ENCODE measurements at places on chromosomes 5 and 9. TPM values are rescaled to one million over a fixed set of nuclear protein-coding genes. Genes with fewer than 3 reads are reported as not detected.

DNA sequence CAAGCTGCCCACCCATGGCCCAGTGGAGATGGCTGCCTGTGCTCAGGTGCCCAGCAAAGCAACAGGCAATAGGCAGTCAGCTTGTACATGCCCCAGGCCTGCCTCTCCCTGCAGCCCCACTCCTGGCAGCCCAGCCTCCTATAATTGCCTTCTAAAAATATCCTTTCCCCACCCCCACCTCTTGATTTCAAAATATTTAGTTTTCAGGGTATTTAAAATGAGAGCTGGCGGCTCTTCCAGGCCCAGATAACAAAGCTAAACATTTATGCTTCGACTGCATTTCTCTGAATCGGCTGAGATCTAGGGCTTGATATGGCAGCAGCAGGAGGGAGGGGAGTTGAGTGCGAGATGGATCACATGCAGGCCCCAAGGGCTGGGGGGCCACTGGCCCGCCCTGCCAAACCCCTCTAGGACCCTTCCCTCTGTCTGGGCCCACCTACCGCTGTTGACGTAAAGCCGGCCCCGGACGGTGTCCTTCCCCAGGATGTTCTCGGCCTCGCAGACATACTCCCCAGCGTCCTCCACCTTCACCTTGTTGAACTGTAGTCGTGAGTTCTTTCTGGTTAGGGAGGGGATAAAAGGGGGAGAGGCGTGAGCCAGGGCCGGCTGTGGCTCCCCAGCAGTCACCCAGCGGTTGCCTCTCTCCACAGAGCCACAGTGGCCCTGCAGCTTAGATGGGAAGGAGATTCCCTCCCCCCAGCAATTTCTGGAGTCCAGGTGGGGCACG is 85.0 kb downstream of the PSD2 start:
- no peak for DNase-seq

DNA sequence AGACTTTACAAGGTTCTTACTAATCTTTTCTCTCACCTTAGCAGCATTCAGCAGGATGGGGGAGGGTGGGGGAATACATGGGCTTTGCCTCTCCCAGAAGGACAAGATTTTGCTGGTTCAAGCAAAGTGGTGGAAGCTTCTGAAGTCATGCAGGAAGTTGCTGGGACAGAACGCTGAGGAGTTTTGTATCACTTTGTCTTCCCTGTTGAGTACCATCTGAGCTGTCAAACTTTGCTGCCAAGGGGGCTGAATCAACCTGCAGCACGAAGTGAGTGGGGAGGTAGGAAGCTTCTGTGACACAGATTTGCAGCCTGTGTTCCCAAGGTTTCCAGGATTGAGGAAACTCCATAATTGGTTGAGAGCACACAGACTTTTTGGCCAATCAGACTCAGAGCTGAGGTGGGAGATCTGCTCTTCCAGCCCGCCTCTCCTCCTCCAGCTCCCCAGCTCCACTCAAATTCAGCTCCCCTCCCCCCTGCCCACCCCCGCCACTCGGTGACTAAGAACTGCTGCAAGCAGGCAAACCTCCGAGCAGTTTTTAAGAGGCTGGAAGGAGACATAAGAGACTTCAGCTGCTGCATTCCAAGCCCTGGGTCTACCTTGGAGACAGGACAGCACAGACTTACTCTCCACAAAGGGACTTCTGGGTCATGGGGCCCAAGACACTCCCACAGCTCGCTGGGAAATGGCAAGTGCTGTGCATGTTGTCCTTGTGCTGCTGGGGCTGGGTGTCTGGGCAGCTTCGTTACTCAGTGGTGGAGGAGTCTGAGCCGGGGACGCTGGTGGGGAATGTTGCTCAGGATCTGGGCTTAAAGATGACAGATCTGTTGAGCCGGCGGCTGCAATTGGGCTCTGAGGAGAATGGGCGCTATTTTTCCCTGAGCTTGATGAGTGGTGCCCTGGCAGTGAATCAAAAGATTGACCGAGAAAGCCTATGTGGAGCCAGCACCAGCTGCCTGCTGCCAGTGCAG is at the start of gene PCDHGC5:
Gene PCDHGC5 (plus strand): TSS at position 491 of the 971 bp plus-strand sequence. CDS start 160 bp downstream, at position 651.
- no peak for DNase-seq

DNA sequence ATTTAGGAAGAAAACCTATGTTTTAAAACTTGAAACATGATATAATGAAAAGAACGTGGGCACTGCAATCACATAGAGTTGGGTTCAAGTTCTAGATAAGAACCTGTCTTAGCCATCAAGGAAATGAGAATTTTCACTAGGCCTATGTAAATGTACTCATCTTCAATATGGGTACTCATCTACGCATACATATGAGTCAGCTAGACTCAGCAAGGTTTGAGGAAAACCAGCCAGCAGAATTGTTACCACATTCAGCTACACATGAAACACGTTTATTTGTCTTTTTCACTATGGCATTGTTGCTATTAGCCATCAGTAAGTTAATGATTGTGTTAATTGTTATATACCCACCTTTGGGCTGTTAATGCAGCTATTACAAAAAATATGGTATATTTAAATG is 146.3 kb downstream of the CHSY3 start:
- DNase-seq = no peak

DNA sequence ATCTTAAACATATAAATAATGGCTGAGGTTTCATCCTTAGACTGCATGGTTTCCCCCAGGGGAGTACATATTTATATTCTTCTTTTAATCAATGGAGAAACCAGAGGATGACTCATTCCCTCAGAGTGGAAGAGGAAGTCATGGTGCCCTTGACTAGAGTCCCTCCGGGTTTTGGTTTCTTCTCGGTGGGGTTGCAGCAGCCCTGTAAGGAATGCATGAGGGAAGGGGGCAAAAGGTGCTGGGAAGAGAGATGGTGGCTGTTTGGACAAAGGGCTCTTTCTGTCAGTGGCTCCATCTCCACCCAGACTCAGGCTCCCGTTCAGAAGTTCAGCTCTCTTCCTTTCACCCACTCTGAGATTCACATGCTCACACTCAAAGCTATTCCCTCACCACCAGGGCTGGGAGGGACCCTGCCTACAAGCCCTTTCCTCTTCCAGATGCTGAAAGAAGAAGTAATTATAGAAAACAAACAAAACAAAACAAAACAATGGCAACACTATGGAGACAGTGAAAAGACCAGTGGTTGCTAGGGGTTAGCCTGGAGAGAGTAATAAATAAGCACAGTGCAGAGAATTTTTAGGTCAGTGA is 129.8 kb upstream of the IL12B start:
- DNase-seq = no peak

PPP2R2B gene
- 0.59 TPM for total RNA-seq

AIF1L gene
- total RNA-seq = 16.3 TPM
